ENCODE measurements at places on chromosomes 3 and 15.

DNA sequence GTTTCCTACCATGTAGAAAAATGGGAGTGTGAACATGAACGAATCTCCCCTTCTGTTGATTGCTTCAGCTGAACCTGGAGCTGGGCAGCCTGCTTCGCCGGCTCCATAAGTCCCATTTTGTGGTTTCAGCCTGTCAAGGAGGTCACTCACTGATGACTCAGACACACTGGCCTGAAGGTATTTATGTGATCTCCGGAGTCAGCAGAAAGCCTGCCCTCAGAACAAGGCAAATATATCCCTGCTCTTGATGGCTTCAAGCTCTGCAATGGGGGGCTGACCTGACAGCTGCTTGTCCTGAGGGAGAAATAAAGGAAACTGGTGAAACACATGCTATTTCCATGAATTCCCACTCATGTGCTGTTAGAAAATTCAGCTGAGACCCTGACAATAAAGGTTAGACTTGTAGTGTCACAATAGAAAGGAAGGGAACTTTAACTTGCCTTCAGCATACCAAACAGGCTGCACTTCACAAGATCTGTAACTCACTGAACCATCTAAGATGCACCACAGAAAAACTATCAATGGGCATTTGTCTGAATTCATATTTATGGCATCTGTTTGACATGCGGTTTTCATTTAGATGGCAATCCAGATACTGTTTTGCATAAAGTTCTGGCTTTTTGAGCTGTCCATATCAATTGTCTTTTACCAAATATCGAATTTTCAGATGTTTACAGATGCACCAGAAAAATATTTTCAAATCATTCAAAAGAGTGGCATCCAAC lies 282.0 kb upstream of the VEPH1 start:
- no peak for DNase-seq

GRCh38 chr3:53016236-53016635 lies 29.6 kb downstream of the SFMBT1 start:
- no peak for DNase-seq

GRCh38 chr3:144957398-144958101 lies 985.9 kb downstream of the DIPK2A start:
- DNase-seq: no peak

DNA sequence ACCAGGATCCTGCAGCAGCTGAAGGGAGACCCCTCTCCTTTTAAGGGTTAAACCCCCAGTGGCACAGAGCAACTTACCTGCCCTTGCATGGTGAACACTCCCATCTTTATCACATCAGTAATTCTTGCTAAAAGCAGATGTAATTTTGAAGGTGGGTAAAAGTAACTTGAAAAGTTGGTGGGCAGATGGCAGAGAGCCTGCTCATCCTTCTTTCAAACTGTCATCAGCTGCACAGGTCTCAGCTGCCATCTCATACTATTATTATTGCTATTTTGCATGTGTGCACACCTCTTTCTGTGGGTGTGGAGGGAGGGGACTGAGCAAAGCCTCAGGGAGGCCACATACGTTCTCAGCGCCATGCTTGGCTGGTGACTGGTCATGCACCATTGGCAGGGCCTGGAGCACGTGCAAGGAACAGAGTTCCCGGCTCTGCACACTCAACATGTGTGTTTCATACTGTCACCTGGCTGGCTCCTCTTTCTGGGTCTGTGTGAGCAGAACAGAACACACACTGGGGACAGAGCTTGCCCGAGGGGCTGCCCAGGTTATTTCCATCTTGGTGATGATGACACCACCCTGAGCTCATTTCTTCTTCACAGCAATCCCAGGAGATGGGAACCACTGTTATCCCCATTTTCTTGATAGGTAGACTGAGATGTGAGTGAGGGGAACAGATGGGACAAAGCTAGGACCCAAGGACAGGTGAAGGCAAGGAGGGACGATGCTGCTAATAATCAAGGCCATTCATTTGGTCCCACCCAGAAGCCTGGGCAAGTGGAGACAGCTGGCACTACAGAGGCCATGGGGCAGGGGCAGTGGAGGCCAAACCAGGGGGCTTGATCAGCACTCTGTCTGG lies 95.8 kb upstream of the KLF13 start:
- no peak for DNase-seq
